Stimulated activated CD4-positive, alpha-beta T cell treated with anti-CD3 and anti-CD28 coated beads, Interleukin-1b, Interleukin-23, amount 100 ng/mL, for 1 hour (primary cell): ENCODE measurements at places on chromosomes 2 and 18.

DNA sequence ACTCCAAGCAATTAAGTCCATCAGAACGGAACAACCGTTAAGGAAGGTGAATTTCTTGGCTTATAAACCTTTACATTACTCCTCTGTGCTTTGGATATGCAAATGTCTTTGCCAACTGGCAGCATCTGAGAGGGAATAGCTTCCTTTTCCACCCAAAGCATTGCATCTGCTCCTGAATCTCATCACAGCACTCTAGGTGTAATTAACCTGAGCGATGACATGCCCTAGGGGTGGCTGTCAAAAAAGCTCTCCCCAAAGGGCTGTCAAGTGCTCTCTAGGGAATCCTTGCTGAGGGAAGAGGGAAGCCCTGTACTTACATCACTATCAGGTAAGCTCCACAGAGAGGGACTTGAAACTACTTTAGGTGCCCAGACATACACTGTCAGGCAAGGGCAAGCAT lies 5.5 kb upstream of the SMARCAL1 start:
- no peak for DNase-seq

- no peak for DNase-seq
These were observed 39.4 kb upstream of the TXNDC2 start for GRCh38 chr18:9846162-9846925.

DNA sequence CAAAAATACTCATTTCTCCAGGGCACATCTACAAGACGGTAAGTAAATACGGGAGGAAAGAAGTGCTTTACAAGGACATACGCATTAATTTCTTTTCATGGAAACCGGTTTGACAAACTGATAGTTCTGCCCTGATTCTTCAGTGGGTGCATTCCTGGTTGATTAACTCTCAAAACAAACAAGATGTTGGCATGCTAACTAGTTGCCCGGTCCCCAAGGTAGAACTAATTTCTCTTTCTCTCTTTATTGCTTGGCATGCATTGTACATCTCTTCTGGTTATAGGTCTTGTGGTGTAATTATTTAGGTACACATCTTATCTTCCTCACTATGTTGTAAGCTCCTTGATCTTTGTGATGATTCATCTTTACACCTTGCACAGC lies 46.9 kb upstream of the SPATS2L start:
- DNase-seq = no peak

- DNase-seq = no peak
These were observed 865.4 kb upstream of the NXPH2 start for GRCh38 chr2:139645617-139646016.

GRCh38 chr2:27802547-27802946 lies 31.0 kb downstream of the MRPL33 start:
- no peak for DNase-seq

GRCh38 chr2:237567276-237568029 lies 1.1 kb downstream of the PRLH start:
- no peak for DNase-seq

- no peak for DNase-seq
These were observed 29.6 kb upstream of the CABLES1 start for GRCh38 chr18:23105581-23106219.

GRCh38 chr18:811892-812375 lies at the start of gene YES1:
TSS of gene YES1 (minus strand) at chr18:812242. CDS start at chr18:756827, 55,415 bp downstream.
- no peak for DNase-seq

GRCh38 chr2:225002656-225003045 lies 39.6 kb downstream of the DOCK10 start:
- no peak for DNase-seq

DNA sequence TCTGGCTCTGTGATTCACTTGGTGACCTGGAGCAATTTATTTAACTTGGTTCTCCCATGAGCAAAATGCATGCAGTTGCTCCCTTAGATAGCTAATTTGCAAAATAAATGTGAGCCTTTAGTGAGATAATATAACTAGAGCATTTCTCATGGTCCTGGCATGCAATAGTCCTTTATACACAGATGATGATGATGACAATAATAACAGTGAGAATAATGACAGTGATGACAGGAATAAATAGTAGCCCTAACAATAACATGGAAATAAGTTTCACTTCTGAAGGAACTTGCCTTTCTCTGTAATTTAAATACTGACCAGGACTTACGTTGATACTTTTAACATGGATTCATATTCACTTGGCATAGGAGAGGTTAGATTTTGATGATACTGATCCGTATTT lies 49.2 kb downstream of the LPIN1 start:
- no peak for DNase-seq

- DNase-seq = no peak
These were observed 138.5 kb downstream of the COL4A4 start for GRCh38 chr2:227025510-227025909.

GRCh38 chr2:128139624-128140023 lies 48.6 kb downstream of the UGGT1 start:
- DNase-seq = no peak

- DNase-seq = no peak
These were observed 9.5 kb downstream of the PSD4 start for GRCh38 chr2:113183264-113183663.

DNA sequence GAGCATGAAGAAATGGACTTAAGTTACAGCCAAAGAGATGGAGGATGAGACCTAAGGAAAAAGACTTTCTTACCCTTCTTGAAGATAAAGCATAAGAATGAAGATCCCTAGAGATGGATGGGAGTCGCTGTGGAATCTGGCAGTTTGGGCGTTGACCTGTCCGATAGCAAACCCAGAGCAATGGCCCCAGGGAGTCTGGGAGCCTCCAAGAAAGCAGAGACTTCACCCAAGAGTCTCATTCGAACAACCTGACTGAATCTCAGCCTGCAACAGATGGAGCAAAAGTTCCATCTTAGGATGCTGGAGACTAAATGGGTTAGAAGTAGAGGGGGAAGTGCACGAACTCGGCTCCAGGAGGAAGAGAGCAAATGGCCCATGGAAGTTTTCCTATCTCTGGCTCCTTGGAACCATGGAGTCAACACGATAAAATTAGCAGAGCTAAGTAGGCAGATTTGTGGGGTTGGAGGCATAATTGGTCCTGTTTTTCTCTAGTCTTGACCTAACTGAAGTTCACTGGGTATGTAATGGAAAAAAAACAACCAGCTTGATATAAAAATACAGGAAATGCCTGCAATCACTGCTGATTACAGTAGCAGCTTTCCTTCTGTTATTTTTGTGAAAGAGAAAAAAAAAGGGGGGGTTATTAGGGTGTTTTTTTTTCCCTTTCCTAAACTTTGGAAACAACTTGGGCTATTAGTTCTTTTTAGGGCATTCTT lies 178.4 kb upstream of the EPAS1 start:
- no peak for DNase-seq

GRCh38 chr2:222563106-222563718 lies 92.7 kb downstream of the FARSB start:
- no peak for DNase-seq

DNA sequence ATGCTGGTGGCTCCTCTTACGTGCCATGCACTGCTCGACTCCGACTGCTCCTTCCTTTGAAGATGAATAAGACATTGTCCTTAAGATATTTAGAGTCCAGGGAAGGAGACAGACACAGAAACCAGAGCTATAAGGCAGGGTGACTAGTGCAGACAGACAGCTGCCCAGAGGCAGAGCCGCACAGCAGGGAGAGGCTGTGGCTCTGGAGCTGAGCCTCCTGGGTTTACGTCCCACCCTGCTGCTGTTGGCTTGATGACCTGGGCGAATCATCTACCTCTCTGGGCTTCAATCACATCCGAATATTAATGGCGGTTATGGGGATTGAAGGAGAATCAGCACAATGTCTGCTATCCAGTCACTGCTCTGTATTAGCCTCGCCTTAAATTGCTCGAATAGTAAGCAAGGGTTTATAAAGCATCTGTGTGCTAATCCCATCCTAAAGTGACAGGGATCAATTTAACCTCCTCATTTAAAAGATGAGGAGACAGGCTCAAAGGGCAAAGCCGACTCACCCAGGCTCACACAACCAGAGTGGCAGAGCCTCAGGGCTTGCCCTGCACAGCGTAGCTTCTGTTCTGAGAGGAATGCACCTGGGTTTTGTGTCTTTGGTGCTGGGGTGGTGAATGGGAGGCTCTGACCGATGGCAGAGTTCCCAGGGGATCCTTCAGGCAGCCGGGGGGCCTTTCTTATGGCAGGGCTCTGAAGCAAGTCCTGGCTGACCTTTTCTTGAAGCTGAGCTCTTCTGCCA lies 284.1 kb downstream of the MYCN start:
- no peak for DNase-seq

DNA sequence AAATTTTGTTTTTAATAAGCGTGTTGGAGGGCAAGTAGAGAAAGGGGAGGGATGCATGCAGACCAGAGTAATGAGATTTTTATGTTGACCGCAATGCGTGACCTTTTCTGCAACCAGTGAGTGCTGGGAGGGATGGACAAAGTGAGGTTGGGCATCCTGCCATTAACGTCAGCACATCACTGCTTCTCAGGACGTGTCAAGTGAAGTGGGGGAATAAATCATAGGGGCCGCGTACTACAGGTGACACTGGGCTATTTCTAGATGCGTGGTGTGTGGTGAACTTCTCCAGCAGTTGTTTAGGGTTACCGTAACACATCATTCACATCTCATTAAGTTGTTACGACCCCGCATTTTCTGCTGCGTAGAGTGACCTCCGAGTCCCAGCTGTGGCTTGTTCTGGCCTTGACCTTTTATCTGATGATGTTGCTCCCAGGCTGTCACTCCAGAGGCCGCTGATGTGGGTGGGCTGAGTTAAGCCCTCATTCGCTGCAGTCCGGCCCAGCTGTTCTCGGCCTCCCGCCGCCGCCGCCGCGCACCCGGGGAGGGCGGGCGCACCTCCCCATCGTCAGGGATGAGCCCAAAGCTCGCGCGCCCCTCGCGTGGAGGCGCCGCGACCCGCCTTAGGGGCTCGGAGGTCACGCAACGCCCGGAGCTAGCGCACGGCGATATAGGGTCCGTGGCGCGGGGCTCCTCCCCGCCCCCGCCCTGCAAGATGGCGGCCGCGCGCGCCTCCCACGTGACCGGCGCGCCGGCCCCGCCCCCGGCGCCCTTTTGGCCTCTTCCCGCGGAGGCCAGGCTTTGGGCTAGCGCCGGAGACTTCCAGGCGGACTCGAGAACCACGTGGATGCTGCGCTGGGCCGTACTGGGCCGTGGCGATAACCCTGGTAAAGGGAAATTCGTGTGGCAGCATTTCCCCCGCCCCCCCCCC lies 3.5 kb downstream of the ZCCHC2 start:
- no peak for DNase-seq

DNA sequence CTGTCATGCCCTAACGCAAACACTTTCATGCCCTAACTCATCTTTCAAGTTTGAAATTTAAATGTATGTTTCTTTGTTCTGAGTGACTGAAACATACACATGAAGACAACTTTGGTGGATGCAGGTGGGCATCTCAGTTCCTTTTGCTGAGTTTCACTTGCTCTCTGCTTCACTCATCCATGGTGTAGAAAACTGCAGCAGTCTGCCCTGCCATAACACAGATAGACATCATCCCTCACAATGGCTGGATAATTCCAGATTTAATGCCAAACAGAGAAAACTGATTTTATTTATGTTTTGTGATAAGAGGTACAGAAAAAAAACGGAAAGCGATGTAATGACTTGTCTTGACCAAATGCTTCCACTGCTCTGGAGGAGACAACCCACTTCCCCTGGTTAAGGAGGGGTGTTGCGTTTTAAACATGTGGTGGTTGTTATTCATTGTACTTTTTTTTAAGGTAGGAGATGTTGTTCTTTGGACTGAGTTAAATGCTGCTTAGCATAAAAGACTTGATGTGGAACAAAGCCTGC lies 70.4 kb downstream of the RHBDD1 start:
- DNase-seq = no peak

GRCh38 chr18:3114451-3114850 lies 101.5 kb upstream of the LPIN2 start:
- DNase-seq = no peak

DNA sequence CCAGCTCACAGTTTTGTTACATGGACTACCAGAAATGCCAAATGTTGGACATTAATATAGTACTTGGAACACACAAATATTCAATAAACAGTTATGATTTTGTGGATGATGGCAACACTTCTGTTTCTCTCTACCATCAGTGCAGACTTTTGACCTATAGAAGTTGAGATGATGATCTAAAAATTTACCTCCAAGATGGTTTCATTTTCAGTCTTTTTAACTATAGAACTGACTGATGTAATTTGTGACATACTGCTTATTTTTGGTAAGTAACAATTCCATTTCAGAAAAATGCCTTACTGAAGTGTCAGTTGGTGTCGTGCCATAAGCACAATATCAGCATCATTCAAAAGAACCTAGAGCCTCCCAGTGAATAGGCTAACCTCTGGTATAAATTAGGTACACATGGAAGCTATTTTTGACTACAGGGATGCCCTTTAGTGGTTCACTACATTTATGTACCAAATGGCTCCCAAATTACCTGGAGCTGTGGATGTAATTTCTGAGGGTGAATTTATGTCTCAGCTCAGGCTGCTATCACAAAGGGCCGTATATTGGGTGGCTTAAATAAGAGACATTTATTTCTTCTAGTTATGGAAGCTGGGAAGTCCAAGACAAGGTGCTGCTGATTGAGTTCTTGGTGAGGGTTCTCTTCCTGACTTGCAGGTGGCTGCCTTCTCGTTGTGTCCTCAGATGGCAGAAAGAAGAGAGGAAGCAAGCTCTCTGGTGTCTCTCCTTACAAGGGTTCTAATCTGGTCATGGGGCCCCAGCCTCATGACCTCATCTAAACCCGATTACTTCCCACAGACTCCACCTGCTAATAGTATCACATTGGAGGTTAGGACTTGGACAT lies 66.5 kb downstream of the ALPK2 start:
- no peak for DNase-seq

DNA sequence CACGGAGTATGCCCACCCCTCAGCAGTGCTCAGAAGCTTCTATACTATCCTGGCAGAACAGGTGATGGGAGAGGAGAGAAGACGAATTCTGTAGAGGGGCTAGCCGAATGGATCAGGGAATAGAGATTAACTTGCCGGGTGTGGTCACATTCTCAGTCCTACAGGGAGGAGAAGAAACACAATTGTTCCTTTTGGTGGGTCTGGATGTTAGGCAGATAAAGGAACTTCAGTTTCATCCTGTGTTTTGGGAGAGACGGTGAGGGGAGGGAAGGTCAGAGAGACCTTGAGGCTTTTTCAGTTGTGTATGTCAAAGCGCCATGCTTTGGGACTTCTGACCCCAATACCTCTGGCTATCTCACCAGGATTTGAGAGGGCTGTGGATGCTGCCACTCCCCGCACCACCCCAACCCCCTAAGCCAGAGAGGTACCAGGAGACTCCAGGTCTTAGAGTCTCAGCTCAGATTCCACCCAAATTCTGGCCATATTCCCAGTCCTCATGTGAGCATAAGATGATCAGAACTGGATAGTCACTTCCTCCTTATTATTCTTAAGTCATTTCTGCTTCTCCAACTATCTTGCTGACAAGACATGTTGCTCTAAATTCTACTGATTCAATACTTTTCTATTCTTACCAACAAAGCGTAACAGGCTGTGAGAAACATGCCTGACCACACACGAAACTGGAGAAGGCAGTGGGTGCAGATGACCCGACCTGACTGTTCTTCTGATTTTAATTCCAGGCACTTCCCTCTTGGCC lies 2.3 kb upstream of the TMEM37 start:
- no peak for DNase-seq

DNA sequence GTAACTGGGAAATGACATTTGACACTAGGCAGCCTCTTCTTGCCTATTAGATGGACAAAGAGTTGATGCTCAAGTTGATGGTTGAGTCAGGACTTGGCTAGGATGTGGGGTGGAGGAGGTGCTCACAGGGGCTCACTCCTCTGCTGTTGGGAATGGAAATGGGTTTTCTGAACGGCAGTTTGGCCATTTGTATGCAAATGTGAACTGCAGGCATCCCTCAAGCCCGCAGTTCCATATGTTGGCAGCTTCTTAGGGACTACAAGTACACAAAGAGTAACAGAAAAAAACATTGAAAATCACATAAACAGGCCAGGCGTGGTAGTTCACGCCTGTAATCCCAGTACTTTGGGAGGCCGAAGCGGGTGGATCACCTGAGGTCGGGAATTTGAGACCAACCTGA lies 80.8 kb downstream of the INPP5D start:
- no peak for DNase-seq
